Smooth muscle cell of trachea (primary cell): ENCODE measurements at places on chromosomes 5 and 9. TPM values are rescaled to one million over a fixed set of nuclear protein-coding genes. Genes with fewer than 3 reads are reported as not detected.

The PFN3 gene
- total RNA-seq: not detected in 2 replicates

The RHOBTB3 gene
- 172 and 187 TPM in 2 replicates for total RNA-seq

The OGN gene
- total RNA-seq: 17.5 and 19.6 TPM in 2 replicates

The ARL14EPL gene
- not detected in 2 replicates for total RNA-seq

The CCT5 gene
- 307 and 516 TPM in 2 replicates for total RNA-seq

The MYOT gene
- not detected in 2 replicates for total RNA-seq

The TAF11L10 gene
- not detected in 2 replicates for total RNA-seq

The AIF1L gene
- 3.1 and 6.8 TPM in 2 replicates for total RNA-seq

The SHISAL2B gene
- total RNA-seq: not detected in 2 replicates

The TTC23L gene
- under 0.01 and 0.87 TPM in 2 replicates for total RNA-seq

The ZDHHC11 gene
- 0.87 and 2.8 TPM in 2 replicates for total RNA-seq

The EQTN gene
- total RNA-seq: not detected in 2 replicates

The PLPP7 gene
- 9.3 and 13.2 TPM in 2 replicates for total RNA-seq

The NKD2 gene
- total RNA-seq: 4.6 and 7.1 TPM in 2 replicates

The GPR21 gene
- 0.17 and 1.0 TPM in 2 replicates for total RNA-seq

The SPOUT1 gene
- total RNA-seq: 17.9 and 22.0 TPM in 2 replicates

The GPR151 gene
- total RNA-seq: not detected in 2 replicates

The CDC26 gene
- total RNA-seq: 28.9 and 47.3 TPM in 2 replicates

The SPATA31C1 gene
- not detected in 2 replicates for total RNA-seq

The SLCO4C1 gene
- not detected in 2 replicates for total RNA-seq

The PCDHGA3 gene
- 1.3 and 2.6 TPM in 2 replicates for total RNA-seq

The OBP2B gene
- not detected in 2 replicates for total RNA-seq

The FOXD4L6 gene
- not detected in 2 replicates for total RNA-seq

The PRDM9 gene
- total RNA-seq: not detected in 2 replicates

The BOD1 gene
- 74.0 and 83.9 TPM in 2 replicates for total RNA-seq

The CYSRT1 gene
- total RNA-seq: 0.44 and 1.7 TPM in 2 replicates

The PAEP gene
- total RNA-seq: not detected in 2 replicates

The OCLN gene
- total RNA-seq: 1.0 and 2.2 TPM in 2 replicates

The ASTN2 gene
- total RNA-seq: 8.9 and 24.8 TPM in 2 replicates

The SGCD gene
- total RNA-seq: 12.2 and 22.0 TPM in 2 replicates

The ZCCHC7 gene
- total RNA-seq: 22.3 and 23.7 TPM in 2 replicates

The SMIM33 gene
- not detected in 2 replicates for total RNA-seq

The EIF4E1B gene
- total RNA-seq: not detected in 2 replicates

The ANXA2R gene
- 1.7 and 3.9 TPM in 2 replicates for total RNA-seq

The CNTFR gene
- 0.44 TPM in 1 of 2 replicates, not detected in the other for total RNA-seq

The S100Z gene
- total RNA-seq: not detected in 2 replicates

The STX17 gene
- total RNA-seq: 21.8 and 28.1 TPM in 2 replicates

The SUSD1 gene
- total RNA-seq: 18.8 and 29.8 TPM in 2 replicates

The GKAP1 gene
- 0.66 and 1.0 TPM in 2 replicates for total RNA-seq

The MARCHF11 gene
- not detected in 2 replicates for total RNA-seq

The SLC6A7 gene
- total RNA-seq: not detected in 2 replicates

The PRRX2 gene
- 44.4 and 50.0 TPM in 2 replicates for total RNA-seq
